Natural killer cell treated with Interleukin-12 subunit alpha and Interleukin-12 subunit beta and Interleukin-15 and Interleukin-18, amount 100 ng/mL, for 72 hours (primary cell): ENCODE measurements at places on chromosomes 2 and 18.

GRCh38 chr18:79156327-79156726 lies 87.1 kb downstream of the ATP9B start:
- no peak for DNase-seq

DNA sequence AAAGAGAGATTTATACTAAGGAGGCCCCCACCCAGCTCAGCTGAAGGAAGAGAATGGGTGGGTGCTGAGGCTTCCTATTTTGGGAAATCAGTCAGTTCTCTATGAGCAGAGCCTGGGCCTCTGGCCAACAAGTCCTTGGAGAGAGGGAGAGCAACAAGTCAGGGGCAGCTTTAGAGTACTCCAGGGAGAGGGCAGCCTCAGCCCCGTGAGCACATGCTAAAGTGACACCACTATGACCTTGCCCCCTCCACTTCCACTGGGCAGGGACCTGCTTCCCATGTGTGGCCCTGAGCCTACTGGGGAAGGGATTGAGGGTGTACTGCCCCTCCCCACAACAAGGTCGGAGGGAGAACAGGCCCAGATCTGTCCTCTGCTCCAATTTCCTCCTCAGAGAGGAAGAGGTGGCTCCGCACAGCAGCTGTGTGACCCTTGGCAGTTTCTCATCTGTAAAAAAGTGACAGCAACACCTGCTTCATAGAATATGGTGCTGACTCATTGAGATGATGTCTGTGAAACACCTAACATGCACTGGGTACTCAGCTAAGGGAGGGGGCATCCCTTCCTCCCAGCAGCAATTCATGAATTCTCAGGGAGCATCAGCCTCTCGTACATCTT lies 72.9 kb downstream of the CLHC1 start:
- DNase-seq = no peak

- no peak for DNase-seq
These were observed 9.0 kb upstream of the SCN9A start for GRCh38 chr2:166384774-166385173.

GRCh38 chr2:237290261-237290660 lies 123.7 kb downstream of the COL6A3 start:
- DNase-seq = no peak
